ENCODE measurements at places on chromosomes 2 and 18. TPM values are rescaled to one million over a fixed set of nuclear protein-coding genes. Genes with fewer than 3 reads are reported as not detected.
A peak's percentile ranks its signal among the peaks of the same experiment; 100 is the strongest.

NPC1 gene
- total RNA-seq = 81.0 TPM

GRCh38 chr2:121088251-121089165 lies 196.5 kb downstream of the TFCP2L1 start:
- DNase-seq = no peak
- H3K4me1 ChIP-seq = no peaks in the 10 kb centered on the region
- H3K36me3 ChIP-seq = no peaks in the 10 kb centered on the region
- no peak overlapping the region for H3K4me3 ChIP-seq
- H3K27ac ChIP-seq = no peak overlapping the region

DNA sequence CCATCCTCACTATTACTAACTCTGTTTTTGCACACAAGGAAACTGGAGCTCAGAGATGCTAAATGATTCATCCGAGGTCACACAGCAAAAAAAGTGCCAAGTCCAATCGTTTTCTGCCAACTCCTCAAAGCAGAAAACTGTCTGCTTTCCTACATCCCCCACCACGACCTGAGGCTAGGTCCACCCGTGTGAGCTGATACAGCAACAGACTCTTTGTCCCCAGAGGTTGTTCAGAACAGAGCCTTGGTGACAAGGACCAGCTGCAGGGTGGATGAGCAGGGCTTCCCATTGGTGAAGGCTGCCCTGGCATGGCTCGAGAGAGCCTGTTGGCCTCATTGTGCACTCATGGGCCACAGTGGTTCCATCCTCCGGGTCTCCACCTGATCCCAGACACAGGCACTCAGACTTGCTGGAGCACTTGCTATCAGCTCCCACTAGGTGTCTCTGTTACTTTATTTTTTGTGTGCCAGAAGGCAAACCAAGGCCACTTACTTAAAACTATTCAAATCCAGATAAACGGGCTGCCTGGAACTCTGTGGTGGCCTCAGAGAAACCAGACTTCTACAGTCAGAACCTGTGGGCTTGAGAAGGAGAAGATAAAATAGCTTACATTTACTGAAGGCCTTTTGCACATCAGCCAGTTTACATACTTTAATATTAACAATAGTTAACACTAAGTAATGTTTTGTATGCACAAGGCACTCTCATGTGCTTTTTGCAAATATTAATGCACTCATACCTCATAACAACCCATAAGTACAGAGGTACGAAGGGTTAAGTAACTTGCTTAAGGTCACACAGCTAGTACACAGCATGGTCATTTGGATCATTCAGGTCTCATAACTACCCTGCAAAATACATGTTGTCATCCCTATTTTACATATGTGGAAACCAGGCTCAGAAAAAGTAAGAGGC lies 62.9 kb upstream of the CTIF start:
- no peaks in the 10 kb centered on the region for H3K27me3 ChIP-seq
- peak; percentile 52 for DNase-seq
- H3K4me3 ChIP-seq = no peak overlapping the region
- H3K36me3 ChIP-seq = no peaks in the 10 kb centered on the region

DNA sequence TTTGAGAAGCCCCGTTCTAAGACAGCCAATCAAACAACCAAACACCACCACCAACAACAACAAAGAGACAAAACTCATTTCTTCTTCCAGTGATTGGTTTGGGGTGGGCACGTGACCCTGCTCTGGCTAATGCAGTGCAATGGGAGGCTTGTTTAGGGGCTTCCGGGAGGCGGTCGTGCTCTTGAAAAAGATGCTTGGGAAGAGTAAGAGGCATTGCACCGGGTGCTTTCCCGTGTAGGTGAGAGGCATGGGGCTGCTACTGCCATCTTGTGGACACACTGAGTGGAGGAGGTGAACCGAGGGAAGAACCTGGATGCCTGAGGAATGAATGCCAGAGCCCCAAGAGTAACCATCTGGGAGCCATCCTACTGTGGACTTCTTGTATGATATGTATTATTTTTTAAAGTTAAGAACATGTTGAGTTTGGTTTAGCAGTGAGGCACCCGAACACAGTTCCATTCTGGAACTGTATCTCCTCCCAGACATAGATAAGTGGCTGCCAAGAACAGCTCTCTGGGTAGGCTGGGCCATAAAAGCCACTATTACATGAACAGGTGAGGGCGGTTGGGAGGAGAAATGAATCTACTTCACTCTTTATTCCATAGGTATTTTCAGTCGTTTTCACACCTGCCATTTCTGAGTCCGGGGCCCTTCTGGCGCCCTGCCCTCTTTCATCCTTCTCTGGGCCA lies 19.1 kb upstream of the ARHGAP25 start:
- DNase-seq = no peak
- no peaks in the 10 kb centered on the region for H3K4me1 ChIP-seq
- no peak overlapping the region for H3K4me3 ChIP-seq
- no peak overlapping the region for H3K27ac ChIP-seq

GRCh38 chr2:144894612-144895599 lies 375.0 kb upstream of the ZEB2 start:
- no peaks in the 10 kb centered on the region for H3K27me3 ChIP-seq
- H3K27ac ChIP-seq = no peak overlapping the region
- no peak overlapping the region for H3K4me3 ChIP-seq
- no peaks in the 10 kb centered on the region for H3K36me3 ChIP-seq
